ENCODE measurements at places on chromosomes 4 and X. TPM values are rescaled to one million over a fixed set of nuclear protein-coding genes. Genes with fewer than 3 reads are reported as not detected.
A peak's percentile ranks its signal among the peaks of the same experiment; 100 is the strongest.

- H3K36me3 ChIP-seq = no peaks in the 10 kb centered on the region
- H3K4me1 ChIP-seq = peaks cover 26% of the 10 kb centered on the region
- no peak overlapping the region for H3K27ac ChIP-seq
- no peaks in the 10 kb centered on the region for H3K27me3 ChIP-seq
- H3K4me3 ChIP-seq = no peak overlapping the region
These were observed 71.4 kb upstream of the STIM2 start for GRCh38 chr4:26789208-26789607.

DNA sequence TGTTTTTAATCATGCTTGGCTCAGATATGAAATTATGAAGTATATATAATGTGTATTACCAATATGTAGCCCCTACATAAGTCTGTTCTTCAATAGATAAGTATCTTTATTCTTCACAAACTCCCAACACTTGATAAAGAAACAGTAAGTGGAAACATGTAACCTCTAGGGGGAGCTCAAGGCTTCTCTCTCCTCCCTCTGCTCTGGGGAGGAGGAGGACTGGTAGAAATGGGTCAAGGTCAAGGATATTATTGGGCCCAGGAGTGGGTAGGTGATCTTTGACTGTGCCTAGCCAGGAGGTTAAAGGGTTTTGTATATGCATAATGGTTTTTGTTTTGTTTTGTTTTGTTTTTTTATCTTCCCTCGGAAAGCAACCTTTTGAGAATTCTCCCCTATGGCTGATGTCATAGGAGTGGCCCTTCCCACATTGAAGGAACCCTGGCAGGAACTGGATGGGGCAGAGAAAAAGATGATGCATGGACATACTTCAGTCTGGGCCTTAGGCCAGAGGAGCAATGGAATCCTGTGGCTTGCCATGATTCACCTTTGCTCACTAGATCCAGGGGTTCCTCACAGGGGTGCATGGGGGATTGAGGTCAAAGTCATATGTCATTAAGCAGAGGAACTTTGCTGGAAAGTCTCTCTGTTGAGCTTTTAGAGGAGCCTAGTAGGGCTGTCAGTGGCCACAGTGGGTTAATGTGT, 460.3 kb downstream of the MID1IP1 start:
- no peak overlapping the region for H3K4me3 ChIP-seq
- DNase-seq = peak; percentile 4
- no peaks in the 10 kb centered on the region for H3K36me3 ChIP-seq
- H3K4me1 ChIP-seq = no peaks in the 10 kb centered on the region

- H3K36me3 ChIP-seq = no peaks in the 10 kb centered on the region
- no peak overlapping the region for H3K27ac ChIP-seq
- no peak overlapping the region for H3K4me3 ChIP-seq
- H3K27me3 ChIP-seq = no peaks in the 10 kb centered on the region
- no peak for DNase-seq
- H3K4me1 ChIP-seq = peaks cover 14% of the 10 kb centered on the region
These were observed 92.6 kb downstream of the NSUN7 start for GRCh38 chr4:40842318-40842717.

GRCh38 chr4:76302826-76303438, 3.6 kb upstream of the STBD1 start:
- H3K27ac ChIP-seq = peak overlapping the region; percentile 26
- DNase-seq = no peak
- peaks cover 79% of the 10 kb centered on the region for H3K4me1 ChIP-seq

- H3K4me3 ChIP-seq = no peak overlapping the region
- H3K27ac ChIP-seq = no peak overlapping the region
- H3K4me1 ChIP-seq = no peaks in the 10 kb centered on the region
These were observed 28.4 kb downstream of the PAK3 start for GRCh38 chrX:111124418-111124817.

- no peak for DNase-seq
- H3K4me3 ChIP-seq = no peak overlapping the region
- H3K36me3 ChIP-seq = no peaks in the 10 kb centered on the region
These were observed 144.8 kb downstream of the GABRA3 start for GRCh38 chrX:152306331-152306730.

- H3K4me3 ChIP-seq = no peak overlapping the region
- no peaks in the 10 kb centered on the region for H3K4me1 ChIP-seq
- no peak overlapping the region for H3K27ac ChIP-seq
- no peaks in the 10 kb centered on the region for H3K36me3 ChIP-seq
- H3K27me3 ChIP-seq = peaks cover 7% of the 10 kb centered on the region
- no peak for DNase-seq
These were observed 273.5 kb downstream of the C4orf33 start for GRCh38 chr4:129369361-129370010.

- peaks cover 26% of the 10 kb centered on the region for H3K4me1 ChIP-seq
- no peaks in the 10 kb centered on the region for H3K27me3 ChIP-seq
- no peak overlapping the region for H3K4me3 ChIP-seq
- H3K36me3 ChIP-seq = peaks cover 1% of the 10 kb centered on the region
- peak; percentile 100 for DNase-seq
These were observed 50.1 kb downstream of the RASGEF1B start for GRCh38 chr4:81421346-81422218.

DNA sequence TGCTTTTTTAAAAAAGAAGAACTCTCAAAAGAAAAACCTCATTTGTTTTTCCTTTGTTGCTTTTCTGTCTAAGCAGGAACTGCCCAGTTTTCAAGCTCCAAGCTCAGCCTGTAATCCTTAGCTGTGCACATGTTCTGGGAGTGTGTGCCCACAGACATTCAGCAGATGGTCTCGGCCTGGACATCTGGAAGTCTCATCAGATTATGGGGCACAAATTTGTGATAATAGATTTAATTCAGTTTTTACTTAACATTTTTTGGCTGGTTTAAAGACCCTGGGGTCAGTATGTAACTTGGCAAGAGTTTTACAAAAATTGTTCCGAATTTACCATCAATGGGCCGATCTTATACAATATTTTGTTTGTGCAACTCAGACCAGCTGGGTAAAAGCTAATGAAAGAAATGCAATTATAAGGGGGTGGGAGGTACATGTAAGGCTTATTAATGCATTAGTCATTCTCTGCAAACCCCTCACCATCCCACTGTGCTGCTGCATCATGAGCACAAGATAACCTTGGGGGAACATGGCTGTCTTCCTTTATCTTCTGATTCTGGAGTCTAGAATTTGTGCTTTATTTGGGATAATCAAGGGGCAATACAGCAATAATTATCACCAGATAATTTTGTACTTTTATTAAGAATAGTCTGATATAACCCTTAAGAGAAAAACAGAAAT, 86.9 kb upstream of the PHOX2B start:
- H3K27ac ChIP-seq = no peak overlapping the region
- DNase-seq = no peak

- no peak overlapping the region for H3K4me3 ChIP-seq
- no peaks in the 10 kb centered on the region for H3K36me3 ChIP-seq
- no peak for DNase-seq
- no peaks in the 10 kb centered on the region for H3K4me1 ChIP-seq
- no peak overlapping the region for H3K27ac ChIP-seq
- no peaks in the 10 kb centered on the region for H3K27me3 ChIP-seq
These were observed 65.8 kb upstream of the PRPS1 start for GRCh38 chrX:107562482-107562881.

DNA sequence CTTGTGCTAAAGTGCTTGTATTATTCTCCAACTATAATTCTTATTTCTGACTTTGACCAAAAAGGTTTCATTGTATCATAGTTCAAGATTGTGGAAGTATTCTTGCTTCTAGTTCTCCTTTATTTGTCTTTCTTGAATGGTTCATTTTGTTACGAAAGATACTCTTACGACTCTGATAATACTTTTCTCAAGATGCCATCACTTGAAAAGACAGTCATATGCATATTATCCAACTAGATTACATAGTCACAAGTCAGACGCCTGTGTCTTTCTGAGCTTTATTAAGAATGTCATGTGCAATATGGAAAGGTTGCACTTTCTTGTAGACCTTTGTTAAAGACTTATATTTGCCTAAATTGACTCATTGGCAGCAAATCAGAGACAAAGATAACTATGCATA, 71.4 kb upstream of the HPGD start:
- peaks cover 30% of the 10 kb centered on the region for H3K4me1 ChIP-seq
- no peak overlapping the region for H3K4me3 ChIP-seq
- no peaks in the 10 kb centered on the region for H3K36me3 ChIP-seq
- DNase-seq = peak; percentile 57

DNA sequence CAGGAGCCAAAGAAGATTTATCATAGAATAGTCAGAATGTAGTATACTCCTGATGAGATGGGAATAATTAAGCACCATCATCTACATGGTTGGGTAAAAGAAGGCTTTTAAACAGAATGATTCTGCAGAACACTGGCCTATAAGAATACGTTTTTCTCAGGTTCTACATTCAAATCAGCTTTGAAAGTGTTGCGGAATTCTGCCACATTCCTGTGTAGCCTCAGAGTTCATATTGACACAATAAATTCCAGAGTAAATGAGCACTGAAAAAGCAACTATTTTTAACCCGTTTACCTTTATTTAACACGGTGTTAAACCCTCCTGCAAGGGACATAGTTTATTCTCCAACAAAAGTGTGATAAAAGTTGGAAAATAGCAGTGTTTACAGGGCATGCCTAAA, 950.2 kb upstream of the SLIT2 start:
- no peak for DNase-seq
- no peaks in the 10 kb centered on the region for H3K27me3 ChIP-seq
- H3K27ac ChIP-seq = no peak overlapping the region
- no peak overlapping the region for H3K4me3 ChIP-seq
- no peaks in the 10 kb centered on the region for H3K4me1 ChIP-seq
- H3K36me3 ChIP-seq = no peaks in the 10 kb centered on the region

GRCh38 chr4:38711066-38711465, 47.1 kb downstream of the KLF3 start:
- DNase-seq = no peak
- H3K27ac ChIP-seq = no peak overlapping the region
- no peaks in the 10 kb centered on the region for H3K4me1 ChIP-seq
- H3K36me3 ChIP-seq = no peaks in the 10 kb centered on the region

DNA sequence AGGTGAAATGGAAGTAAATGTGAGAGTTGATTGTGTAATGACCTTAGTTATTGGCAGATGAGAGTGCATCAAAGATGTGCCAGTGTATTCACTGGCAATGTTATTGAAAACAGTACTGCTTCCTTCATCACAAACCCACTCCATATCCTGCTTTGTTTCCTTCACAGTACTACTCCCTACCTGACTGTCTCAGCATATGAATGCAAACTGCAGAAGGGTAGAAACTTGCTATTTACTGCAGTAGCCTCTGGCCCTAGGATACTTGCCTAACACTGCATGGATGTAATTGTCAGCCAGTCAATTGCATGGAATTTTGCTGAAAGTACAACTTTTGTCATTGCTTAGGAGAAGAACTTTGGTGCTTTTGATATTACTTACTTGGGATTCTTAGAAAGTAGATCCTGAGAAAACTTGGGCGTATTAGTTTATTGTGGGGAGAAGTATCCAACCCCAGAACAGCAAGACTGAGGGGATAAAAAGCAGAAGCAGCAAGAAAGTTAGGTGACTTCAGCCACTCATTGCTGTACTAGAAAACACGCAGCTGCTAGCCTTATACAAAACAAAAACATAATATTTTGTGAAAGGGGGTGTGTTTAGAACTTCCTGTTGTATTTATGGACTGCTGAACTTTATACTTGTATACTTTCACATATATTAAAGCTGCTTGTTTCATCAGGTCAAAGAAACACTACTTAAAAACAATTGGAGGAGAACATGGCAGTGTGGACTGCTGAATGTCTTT, 219.0 kb downstream of the CCNG2 start:
- H3K4me3 ChIP-seq = no peak overlapping the region
- no peak for DNase-seq
- no peaks in the 10 kb centered on the region for H3K27me3 ChIP-seq
- no peaks in the 10 kb centered on the region for H3K36me3 ChIP-seq
- H3K27ac ChIP-seq = no peak overlapping the region

GRCh38 chr4:148415500-148415899, 26.7 kb downstream of the NR3C2 start:
- H3K27ac ChIP-seq = no peak overlapping the region
- no peaks in the 10 kb centered on the region for H3K4me1 ChIP-seq
- no peaks in the 10 kb centered on the region for H3K27me3 ChIP-seq
- H3K4me3 ChIP-seq = no peak overlapping the region

DNA sequence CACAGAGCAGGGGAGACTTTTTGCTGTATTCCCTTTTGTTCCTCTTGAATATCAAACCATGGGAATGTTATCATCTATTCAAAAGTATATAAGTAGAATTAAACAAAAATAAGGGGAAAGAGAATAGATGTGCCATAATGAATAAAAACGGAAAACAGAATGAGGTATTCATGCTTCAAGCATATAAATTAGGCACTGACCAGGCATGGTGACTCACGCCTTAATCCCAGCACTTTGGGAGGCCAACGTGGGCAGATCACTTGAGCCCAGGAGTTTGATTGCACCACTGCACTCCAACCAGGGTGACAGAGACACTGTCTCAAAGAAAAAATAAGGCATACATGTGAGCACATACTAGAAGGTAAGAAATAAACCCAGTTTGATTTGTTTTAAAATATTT, 16.3 kb upstream of the NEUROG2 start:
- H3K4me3 ChIP-seq = no peak overlapping the region
- no peaks in the 10 kb centered on the region for H3K4me1 ChIP-seq
- no peak overlapping the region for H3K27ac ChIP-seq
- no peak for DNase-seq
- H3K27me3 ChIP-seq = no peaks in the 10 kb centered on the region
- H3K36me3 ChIP-seq = no peaks in the 10 kb centered on the region

GRCh38 chr4:66949419-66949818, 595.9 kb downstream of the CENPC start:
- no peaks in the 10 kb centered on the region for H3K36me3 ChIP-seq
- peak; percentile 32 for DNase-seq
- peak overlapping the region; percentile 58 for H3K27ac ChIP-seq
- peaks cover 19% of the 10 kb centered on the region for H3K4me1 ChIP-seq
- no peaks in the 10 kb centered on the region for H3K27me3 ChIP-seq

DNAAF6 gene
- not detected for polyA plus RNA-seq

GPR143 gene
- not detected for polyA plus RNA-seq

CSAG1 gene
- not detected for polyA plus RNA-seq

SERPINA7 gene
- polyA plus RNA-seq = not detected

POU4F2 gene
- not detected for polyA plus RNA-seq

TMSB15A gene
- not detected for polyA plus RNA-seq

MTMR8 gene
- polyA plus RNA-seq = 1.1 TPM

Measured in CD14-positive monocyte (primary cell).